IMR-90 (cell line): ENCODE measurements at places on chromosomes 3 and 15. TPM values are rescaled to one million over a fixed set of nuclear protein-coding genes. Genes with fewer than 3 reads are reported as not detected.

DPPA2 gene
- polyA plus RNA-seq = not detected in 2 replicates

DUOXA2 gene
- polyA plus RNA-seq = not detected in 2 replicates

GOLGA8G gene
- polyA plus RNA-seq = not detected in 2 replicates

IL16 gene
- 0.24 and 0.27 TPM in 2 replicates for polyA plus RNA-seq

C3orf52 gene
- 6.4 and 7.5 TPM in 2 replicates for polyA plus RNA-seq

TPRA1 gene
- polyA plus RNA-seq = 40.1 and 40.3 TPM in 2 replicates

GOLGA6D gene
- not detected in 2 replicates for polyA plus RNA-seq

DHX30 gene
- polyA plus RNA-seq = 55.6 and 63.0 TPM in 2 replicates

DNA sequence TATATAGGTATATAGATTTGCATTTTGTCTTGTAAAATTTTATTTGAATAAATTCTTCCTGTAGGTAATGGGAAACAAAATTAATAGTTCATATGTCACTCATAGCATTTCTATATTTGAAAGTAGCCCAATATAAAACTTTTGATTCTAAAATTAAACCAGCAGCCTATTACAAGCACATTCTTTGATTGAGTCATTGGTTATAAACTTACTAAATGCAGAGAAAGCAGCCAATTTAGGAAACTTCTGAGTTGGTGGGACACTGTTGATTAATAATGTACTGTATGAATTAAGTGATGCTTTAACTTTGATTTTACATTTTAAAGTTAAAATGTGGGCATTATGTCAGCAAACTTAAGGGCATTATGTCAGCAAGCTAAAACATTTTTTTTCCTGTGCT is 34.5 kb downstream of the NR1D2 start:
- peak; percentile 18 for DNase-seq

DNA sequence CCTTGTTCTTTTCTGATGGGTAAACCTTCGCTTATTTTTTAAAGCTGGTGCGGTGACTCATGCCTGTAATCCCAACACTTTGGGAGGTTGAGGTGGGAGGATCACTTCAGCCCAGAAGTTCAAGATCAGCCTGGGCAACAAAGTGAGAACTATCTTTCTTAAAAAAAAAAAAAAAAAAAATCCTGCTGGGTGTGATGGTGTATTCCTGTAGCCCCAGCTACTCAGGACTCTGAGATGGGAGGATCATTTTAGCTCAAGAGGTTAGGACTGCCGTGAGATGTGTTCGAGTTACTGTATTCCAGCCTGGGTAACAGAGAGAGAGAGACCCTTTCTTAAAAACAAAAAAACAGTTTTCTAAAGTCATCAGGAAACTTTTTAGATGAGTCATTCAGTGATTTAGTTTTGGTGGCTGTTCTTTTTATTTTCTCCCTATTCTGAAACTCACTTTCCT is 37.7 kb downstream of the SLMAP start:
- peak; percentile 26 for DNase-seq

GRCh38 chr3:3020209-3020608 is 90.0 kb downstream of the IL5RA start:
- DNase-seq = no peak

DNA sequence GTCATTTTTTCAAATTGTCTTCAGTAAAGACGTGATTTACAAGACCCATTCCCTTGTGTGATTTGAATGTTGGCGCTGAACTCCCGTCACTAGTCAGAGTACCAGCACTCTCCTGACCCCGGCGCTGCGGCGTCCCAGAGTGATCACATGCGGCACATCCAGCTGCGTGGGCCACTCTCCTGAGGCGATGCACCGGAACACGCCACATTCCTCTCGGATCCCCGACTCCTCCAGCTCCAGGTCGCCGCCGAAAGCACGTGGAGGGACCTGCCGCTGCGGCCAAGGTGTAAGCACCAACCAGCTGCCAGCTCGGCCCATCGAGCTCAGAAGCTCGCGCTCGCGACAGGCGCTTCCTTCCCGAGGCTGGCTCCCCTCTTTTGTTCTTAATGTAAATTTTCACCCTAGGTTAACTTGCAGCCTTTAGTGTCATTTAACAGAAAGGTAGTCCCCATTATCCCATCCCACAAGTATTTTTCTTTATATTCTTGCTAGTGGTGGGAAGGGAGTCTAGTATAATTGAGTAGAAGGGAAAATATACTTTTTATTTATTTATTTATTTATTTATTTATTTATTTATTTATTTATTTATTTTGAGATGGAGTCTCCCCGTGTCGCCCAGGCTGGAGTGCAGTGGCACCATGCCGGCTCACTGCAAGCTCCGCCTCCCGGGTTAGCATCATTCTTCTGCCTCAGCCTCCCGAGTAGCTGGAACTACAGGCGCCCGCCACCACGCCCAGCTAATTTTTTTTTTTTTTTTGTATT is 61.7 kb upstream of the VGLL3 start:
- DNase-seq = no peak

GRCh38 chr3:38490281-38491030 is 5.7 kb upstream of the EXOG start:
- no peak for DNase-seq

DNA sequence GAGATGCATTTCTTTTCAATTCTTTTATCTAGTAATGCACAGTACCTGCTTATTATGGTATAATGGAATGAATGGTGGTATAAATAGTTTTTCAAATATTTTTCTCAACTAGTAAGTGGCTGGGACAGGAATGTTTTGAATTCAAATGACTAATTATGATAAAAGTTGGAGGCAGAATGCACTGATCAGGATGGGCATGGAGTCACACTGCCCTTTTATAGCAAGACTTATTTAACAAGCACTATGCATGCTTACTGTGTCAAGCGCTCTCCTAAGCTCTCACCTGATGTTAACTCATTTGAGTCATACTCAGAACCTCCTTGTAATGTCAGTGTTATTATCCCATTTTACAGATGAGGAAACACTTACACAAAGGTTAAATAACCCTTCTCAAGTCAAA is 221.8 kb downstream of the FEZF2 start:
- DNase-seq = peak; percentile 43

DNA sequence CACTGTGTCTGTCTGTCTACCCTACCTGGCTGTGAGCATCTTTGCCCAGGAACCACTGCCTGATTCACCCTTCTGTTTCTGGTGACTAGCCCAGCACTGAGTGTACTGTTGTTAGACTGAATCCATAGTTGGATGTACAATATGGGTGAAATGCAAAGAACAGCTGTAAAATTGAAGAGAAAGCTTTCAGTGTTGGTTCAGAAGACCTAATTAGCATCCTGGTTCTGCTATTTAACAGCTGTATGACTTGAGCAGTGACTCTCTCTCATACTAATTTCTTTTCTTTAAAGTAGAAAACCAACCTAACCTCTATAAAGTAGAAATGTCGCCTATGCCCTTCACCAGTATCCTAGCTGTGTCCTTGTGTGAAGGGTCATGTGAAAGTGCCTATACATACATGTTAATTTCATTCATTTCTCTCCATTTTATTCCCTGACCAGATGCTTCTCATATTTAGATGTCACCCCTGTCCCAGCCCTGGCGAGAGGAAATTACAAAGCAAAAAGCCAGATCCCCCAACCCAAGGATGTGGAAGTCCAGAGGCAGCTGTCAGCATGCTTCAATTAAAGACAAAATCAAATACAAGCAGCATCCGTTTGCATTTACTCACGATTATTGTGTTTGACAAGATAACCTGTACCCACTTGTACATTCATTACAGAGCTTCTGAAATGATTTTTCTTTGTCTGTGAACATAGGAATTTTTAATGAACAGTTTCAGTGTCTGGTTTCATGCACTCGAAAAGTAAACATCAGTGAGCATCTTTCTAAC is 305.7 kb upstream of the ICE2 start:
- DNase-seq = no peak

DNA sequence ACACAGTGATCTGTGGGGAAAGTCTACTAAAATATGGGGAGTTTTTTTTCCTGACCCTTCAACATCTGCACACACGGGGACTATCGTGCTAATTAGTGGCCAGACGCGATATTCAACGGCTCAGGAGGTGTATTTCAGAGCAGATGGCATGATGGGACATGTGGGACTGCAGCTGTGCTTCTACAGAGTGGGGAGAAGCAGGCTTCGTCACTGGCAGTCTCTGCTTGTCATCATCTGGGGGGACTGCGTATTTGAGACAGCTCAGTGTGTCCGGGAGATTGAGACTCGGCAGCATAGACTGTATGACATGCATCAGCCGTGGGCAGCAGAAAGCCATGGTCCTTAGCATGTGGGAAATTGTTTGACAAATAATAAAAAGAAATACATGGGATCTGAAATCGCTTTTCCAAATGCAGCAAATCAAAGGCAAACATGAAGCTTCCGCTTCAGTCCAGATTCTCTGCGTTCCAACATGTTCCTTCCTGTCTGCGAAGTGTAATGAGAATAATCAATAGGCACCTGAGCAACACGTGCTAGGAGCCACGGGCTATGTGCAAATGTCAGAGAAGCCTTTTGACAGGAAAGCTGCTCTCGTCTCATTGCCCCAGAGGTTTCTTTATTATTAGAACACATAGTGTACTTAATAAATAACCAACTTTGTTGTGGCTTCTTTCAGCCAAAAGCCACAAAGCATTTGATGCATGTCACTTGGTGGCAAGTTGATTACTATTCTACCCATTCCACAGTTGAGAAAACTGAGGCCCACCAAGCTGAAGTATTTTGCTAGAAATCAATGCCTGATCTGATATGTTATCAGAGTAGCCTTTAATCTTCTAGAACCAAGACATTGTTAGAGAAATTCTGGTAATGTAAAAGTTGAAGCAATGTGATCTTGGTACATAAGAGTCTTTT is 276.3 kb downstream of the RYR3 start:
- DNase-seq = no peak

DNA sequence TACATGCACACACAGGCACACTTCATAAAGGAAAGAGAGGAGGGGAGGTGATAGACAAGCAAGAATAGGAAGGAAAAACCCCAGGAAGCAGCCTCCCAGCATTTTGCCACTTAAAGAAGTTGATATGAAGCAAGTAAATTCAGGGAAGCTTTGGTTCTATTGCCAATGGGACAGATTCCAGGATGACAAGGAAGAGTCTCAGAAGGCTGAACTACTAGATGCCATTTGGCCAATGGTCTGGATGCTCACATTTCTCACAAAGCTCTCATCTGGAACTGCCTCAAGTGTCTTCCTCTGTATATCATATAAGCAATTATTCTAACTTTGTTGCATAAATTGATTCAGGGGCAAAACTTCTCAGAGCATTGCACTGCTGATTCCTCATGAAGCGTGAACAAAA is 78.8 kb upstream of the STRIT1 start:
- no peak for DNase-seq

GRCh38 chr3:138347960-138348753 is at the start of gene MRAS:
Gene MRAS (plus strand): TSS chr3:138348579. CDS start chr3:138372884, 24,305 bp downstream.
- DNase-seq = peak; percentile 73

GRCh38 chr3:131630097-131630496 is 127.3 kb upstream of the MRPL3 start:
- no peak for DNase-seq

DNA sequence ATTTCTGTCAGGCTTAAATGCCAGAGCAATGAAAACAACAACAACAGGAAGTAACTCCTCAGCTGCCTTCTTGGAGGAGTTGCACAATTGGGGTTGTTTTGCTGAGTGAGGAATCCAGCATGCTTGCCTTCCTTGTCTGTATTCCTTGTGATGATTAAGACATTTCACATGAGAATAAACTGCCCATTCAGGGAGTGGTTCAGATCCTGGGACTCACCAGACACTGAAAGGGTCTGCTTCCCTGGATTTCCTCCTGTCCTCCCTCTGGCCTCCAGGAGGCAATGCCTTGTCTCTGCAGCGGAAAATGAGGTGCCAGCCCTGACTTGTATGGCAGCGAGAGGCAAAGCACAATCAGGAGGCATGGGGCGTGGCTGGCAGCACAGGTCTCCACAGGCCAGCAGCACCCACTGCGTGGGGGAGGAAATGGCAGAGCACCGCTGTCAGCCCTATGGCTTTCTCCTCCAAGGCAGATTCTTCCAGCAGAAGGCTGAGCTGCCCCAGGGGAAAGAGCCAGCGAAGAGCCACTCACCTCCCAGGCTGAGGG is 41.5 kb downstream of the RBP2 start:
- DNase-seq = peak; percentile 28

DNA sequence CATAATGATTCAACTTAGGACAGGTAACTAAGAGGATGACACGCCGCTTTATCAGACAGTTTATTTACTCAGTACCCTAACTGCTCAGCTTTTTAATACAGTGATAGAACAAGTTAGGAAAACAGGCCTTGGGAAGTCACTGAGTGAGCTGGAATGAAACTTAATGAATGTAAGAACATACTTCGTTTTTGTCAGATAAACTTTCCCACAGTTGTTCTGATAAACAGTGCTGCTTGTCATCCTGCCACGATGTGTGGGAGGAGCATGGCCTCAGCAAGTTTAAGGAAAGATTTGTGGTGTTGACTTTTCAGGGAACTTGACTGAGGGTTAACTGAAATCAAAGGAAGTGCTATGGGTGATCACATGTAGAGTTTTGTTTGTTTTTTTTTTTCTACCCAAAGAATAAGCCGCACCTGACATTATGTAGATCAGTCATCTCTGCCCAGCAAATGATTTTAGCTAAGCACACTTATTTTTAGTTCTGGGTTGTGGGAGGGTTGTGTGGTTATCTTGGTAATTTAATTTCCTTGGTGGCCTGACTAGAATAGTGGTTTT is 5.6 kb upstream of the P2RY14 start:
- DNase-seq = peak; percentile 94

DNA sequence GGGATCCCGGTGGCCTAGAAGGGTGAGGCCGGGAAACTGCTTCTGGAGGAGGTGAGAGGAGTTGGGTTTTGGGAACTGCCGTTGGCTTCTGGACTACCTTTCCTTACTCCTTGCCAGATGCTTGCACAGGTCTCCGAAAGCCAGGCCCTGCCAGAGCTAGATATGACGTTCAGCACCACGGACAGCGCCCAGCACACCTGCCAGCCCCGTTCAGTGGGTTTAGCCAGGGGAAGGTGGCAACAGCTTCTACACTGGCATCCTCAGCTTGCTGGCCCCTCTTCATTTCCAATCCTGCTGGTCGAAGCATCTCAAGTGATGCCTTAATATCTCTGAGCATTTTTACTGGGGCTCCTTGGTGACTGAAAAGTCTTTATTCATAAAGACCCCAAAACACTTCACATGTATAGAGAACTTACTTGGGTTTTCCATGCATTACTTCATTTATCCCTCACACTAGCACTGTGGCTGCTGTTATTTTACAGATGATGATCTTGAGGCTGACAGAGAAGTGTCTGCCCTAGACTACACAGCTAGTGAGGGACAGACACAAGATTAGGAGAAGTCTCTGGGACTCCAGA is 21.9 kb downstream of the HCN4 start:
- peak; percentile 20 for DNase-seq

DNA sequence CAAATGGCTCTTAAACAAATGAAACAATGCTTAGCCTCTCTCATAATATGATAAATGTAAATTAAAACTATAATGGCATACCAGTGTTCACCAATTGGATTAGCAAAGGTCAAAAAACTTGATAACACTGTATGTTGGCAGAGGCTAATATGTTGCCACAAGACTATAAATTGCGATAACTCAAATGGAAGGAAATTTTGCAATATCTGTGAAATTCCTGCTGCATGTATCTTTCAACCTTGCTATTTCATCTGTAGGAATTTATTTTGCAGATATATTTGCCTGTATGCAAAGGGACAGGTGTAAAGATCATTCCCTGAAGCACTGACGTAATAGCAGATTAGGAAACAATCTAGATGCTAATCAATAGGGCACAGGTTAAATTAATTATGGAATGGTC is 191.4 kb upstream of the EIF1B start:
- DNase-seq = no peak

GRCh38 chr3:18436213-18436612 is 11.1 kb upstream of the SATB1 start:
- DNase-seq = no peak

- no peak for DNase-seq
Observed at GRCh38 chr3:152818027-152818426, 16.9 kb upstream of the P2RY1 start.
